ENCODE measurements at places on chromosomes 1 and 21. TPM values are rescaled to one million over a fixed set of nuclear protein-coding genes. Genes with fewer than 3 reads are reported as not detected.

Gene G0S2
- 40.0 TPM for polyA plus RNA-seq

DNA sequence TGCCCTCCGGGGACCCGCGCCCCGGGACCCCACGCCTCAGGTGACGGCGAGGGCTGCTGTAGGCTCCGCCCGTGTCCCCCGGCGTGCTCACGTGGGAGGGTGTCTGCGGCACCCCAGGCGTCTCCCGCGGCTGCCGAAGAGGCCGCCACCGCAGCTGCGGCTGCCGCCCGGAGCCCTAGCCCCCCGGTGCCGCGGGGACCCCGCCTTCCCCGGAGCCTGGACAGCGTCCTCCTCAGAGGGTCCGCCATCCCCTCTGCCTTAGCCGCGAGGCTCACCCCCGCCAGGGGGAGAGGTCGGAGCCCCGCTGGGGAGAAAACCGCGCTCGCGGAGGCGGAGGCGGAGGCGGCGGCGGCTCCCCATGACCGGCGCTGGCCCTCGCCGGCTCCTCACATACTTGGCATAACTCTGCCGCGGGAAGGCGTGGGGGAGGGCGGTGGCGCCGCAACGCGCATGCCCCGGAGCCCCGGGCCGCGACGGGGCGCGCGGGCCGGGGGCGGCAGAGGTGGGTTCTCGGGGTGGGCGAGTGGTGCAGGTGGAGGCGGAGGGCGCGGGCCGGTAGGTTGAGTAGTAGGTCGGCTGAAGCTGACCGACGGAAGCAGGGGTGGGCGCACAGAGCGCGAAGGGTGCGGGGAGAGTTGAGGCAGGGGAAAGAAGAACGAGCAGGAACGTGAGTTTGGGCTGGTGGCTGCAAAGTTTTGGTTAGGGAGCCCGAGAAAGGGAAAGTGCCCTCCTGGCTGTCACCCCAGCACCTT lies 700 bp upstream of the SYDE2 start:
- peak; percentile 77 for DNase-seq

DNA sequence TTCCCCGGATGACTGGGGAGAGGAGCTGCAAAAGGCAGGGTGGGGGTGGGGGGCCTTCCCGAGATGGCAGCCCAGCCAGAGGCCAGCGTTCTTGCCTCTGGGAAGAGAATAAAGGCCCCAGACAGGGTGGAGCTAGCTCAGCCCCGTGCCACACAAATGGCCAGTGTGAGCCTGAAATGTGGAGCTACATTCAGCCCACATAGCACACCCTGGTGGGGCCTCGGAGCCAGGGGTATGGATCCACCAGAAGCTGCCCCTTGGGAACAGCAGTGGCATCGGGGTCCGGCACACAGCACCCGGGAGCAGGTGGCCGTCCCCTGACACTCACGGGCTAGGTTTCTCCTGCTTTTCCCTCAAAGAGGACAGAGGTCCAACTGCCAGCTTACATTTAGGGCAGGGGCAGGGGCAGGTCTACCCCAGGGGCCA lies 93.9 kb downstream of the PDE9A start:
- no peak for DNase-seq

- no peak for DNase-seq
These were observed 78.5 kb downstream of the FHAD1 start for GRCh38 chr1:15325375-15326085.

DNA sequence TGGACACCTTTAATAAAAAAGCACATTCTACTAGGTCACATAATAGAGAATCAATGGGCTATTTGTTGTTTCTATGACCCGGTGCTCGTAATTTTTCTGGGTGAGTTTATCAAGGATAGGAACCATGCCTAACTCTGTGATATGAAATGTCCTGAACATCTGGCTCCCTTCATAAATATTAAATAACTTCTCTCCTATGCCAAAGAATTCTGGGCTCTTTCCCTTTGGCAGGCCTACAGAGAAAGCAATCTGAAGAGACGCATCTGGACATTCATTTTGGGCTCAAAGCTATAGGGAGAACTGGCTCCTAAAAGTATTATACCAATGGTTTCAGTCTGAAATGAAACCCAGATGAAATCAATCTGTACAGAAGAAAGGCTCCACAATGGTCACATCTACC lies 38.8 kb upstream of the ANGPTL7 start:
- peak; percentile 39 for DNase-seq

Gene CA6
- polyA plus RNA-seq = not detected

DNA sequence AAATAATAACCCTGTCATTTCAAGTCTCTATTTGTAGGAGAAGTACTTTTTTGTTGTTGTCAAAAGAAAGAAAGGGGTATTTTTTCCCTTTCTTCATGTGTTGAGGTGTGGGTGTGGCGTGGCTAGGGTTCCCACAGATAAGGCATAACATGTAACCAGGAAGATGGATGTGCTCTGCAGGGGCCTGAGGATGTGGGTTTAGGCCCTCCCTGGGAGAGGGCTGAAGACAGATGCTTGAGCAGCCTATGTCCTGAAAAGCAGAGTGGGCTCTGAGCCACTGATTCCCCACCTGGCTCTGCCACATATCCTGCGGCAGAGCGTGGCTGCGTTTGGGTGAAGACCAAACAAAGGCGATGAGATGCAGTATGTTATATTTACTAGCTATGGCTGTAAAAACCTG lies 13.9 kb upstream of the ADAR start:
- no peak for DNase-seq

Gene PPM1J
- 20.1 TPM for polyA plus RNA-seq

- DNase-seq = no peak
These were observed 7.7 kb downstream of the GOLT1A start for GRCh38 chr1:204206121-204206520.

DNA sequence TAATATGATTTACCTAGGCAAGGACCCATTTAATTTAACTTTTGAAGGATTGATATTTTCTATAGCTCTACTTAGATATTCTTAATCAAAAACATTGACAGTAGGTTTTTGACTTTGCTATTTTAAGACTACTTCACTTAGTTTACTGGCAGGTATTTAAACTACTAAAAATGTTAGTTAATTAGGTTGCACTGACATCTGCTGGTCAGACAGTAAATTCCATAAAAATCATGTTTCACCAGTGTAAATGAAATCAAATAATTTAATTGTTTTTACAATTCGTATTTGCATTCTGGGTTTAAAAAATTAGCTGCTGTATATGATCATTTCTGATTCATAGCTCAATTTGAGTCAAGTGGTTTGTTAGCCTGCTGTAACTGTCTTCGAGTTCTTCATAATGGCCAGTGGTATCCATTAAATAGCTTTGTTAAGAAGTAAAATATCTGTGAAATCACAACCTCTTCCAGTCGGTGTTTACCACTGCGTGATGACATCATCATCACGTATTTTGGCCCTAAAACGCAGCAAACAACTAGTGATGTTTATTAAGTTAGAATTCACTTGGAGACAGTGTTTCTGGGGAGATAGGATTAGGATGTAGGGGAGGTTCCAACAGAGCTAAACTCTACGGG lies 26.2 kb downstream of the EXTL2 start:
- DNase-seq = peak; percentile 52

Gene ZNF648
- polyA plus RNA-seq = not detected

DNA sequence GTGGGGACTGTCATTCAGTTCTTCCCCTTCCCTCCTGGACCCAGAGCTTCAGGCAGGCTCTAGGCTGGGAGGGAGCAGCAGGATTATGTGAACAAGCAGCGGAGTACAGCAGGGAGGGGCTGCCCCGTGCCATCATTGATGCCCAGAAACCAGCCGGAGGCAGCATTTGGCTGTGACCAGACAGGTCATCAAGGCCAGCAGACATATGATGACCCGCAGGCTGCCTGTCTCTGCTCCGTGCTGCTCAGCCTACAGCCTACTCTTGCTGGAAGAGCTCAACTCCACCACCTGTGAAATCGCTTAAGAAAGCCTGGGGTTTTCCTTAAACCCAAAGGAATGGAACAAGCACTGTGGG lies 4.9 kb downstream of the KLHL21 start:
- DNase-seq = no peak

GRCh38 chr1:54335011-54335754 lies 71.0 kb downstream of the SSBP3 start:
- peak; percentile 84 for DNase-seq

- DNase-seq = no peak
These were observed 155.3 kb downstream of the DISC1 start for GRCh38 chr1:231781892-231782291.

DNA sequence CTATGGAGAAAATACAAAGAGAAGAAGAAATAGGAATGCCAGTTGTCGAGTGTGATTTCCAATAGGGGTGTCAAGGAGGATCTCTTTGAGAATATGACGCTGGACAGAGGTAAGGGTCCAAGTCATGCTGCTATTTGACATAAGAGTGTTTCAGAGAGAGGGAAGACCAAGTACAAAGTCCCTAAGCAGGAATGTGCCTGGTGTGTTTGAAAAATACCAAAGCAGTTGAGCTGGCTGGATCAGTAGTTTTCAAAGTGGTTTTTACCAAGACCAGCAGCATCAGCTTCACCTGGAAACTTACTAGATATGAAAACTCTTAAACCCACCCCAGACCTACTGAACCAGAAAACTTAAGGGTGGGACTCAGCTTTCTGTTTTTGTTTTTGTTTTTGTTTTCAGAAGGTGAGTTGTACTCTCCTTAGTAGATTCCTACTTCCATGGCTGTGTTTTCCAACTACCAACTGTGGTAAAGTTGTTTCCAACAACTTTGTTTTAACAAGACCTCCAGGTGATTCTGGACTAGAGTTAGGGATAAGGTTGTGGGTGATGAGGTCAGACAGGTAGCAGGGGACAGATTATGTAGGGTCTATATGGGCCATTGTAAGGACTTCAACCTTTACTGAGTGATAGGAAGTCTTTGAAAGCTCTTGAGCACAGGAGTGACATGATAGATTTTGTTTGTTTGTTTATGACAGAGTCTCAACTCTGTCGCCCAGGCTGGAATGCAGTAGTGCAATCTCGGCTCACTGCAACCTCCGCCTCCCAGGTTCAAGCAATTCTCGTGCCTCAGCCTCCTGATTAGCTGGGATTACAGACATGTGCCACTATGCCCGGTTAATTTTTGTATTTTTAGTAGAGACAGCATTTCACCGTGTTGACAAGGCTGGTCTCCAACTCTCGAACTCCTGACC lies 7.3 kb upstream of the GJA9 start:
- no peak for DNase-seq

DNA sequence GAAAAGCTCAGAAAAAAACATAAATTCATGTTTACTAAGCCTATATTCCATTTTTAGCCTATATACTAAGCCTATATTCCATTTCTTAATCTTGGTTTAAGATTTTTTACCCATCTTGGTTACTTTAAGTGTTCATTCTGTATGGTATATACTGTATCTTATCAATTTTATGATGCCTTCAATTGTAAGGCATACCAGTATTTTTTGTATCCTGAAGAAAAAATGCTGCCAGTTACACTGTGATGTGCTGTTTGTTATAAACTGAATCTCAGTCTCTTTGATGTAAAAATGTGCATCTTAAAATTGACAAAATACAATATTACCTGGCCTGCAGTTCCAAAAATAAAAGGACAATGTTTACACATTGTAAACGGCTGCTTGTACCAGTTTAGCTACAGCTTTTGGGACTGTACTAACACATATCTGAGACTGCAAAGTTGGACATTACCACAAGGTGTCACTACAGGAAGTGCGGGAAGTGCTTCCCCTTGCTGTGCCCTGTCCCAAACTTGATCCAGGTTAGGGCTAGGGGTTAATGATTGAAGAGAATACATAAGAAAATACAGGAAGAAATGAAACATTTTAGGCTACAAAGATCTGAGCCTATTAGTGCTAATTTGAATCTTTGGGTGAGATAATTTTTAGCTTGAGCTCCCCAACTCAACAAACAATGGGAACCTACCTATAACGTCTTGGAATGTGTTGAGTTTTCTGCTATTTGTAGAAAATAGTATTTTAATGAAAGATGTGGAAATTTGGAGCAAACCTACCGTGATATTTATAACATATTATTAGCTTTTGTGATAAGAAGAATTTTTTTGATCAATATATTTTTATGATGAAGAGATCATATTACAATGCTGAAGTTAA lies 108.9 kb downstream of the LBR start:
- DNase-seq = peak; percentile 65

DNA sequence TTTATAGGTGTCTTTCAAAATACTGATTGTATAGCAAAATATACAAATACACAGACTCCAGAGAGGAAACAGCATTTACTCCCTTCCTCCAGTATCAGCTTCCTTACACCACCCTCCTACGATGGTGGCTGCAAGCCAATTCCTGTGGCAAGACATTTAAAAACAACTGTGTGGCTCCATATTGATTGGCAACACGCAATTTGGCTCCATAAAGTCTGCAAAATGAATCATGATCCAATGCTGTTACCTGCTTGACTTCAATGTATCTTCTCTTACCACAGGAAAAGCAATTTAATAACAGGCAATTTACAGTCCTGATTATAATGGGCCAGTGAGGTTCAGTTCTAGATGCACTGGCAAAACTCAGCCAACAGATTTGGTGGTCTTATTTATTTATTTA lies 19.7 kb upstream of the ATP6V1G3 start:
- DNase-seq = peak; percentile 68

Gene UTS2
- polyA plus RNA-seq = not detected

DNA sequence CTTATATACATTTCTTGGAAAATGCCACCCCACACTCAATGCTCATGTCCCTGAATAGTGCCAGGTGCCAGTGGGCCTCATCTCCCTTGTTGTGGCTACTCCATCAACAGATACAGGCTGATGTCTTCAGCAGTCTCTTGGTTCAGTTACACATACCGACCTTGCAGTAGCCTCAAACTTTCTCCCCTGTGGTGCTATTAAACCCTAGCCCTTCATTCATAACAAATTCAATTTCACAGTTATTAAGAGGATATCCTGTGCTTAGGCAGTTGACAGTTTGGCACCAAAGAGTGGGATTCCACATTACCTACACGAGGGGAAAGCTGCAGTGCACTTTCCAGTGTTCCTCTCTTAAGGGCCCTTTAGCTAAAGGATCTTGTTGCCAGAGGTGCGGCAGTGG lies 35.9 kb upstream of the CAMK1G start:
- DNase-seq = no peak

GRCh38 chr1:181674617-181675016 lies 191.3 kb downstream of the CACNA1E start:
- no peak for DNase-seq

Gene VWA5B1
- polyA plus RNA-seq = not detected

Gene AXDND1
- 0.87 TPM for polyA plus RNA-seq

- no peak for DNase-seq
These were observed 19.1 kb upstream of the SPAG17 start for GRCh38 chr1:118204105-118204504.

Gene GRHL3
- not detected for polyA plus RNA-seq

- DNase-seq = no peak
These were observed 56.9 kb downstream of the SLC45A1 start for GRCh38 chr1:8374812-8375211.

Gene VSIG8
- polyA plus RNA-seq = not detected

- DNase-seq = peak; percentile 47
These were observed 273.8 kb downstream of the KCNJ6 start for GRCh38 chr21:37642493-37642892.

- no peak for DNase-seq
These were observed 48.7 kb upstream of the KIRREL1 start for GRCh38 chr1:157944663-157945280.

- peak; percentile 79 for DNase-seq
These were observed 61.4 kb downstream of the EIF2B3 start for GRCh38 chr1:44924835-44925464.

GRCh38 chr1:20234788-20235535 lies 48.6 kb upstream of the PLA2G2C start:
- no peak for DNase-seq

Gene TNFRSF4
- 0.10 TPM for polyA plus RNA-seq

Gene CDA
- polyA plus RNA-seq = not detected

- peak; percentile 9 for DNase-seq
These were observed 447 bp downstream of the RUNX3 start for GRCh38 chr1:24929398-24930259.

Gene TRAF3IP3
- polyA plus RNA-seq = 0.99 TPM
